ENCODE measurements at places on chromosomes 2 and 18.

DNA sequence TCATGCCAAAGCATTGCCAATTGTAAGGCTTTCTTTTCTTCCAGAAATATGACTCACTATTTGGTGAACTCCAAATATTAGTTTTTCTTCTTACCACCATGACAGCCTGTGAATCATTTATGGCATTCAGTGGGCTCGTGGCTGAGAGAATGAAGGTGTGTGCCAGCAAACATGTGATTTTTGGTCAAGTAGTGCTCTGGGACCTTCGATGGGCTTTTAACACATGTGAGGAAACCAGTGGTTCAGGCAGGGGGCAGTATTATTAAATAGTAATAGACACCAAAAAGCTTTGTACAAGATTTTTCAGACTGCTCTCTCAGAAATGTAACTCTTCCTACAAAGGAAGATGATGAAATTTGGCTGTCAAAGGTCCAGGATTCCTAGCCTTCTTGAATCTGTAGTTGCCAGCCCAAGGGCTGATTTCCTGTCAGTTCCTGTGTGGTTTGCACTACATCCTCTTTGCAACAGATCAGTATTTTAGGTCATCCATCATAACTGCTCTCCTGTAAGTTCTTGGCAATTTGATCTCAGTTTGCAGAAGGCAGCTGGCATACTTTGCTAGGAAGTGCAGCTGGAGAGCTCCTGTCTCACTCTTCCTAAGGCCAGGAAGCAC is 64.3 kb downstream of the BABAM2 start:
- DNase-seq = no peak

GRCh38 chr2:215880970-215881369 is 132.4 kb downstream of the MREG start:
- no peak for DNase-seq

GRCh38 chr2:136248907-136249306 is 131.0 kb upstream of the CXCR4 start:
- no peak for DNase-seq

GRCh38 chr2:236818281-236819045 is 248.8 kb downstream of the ACKR3 start:
- DNase-seq = no peak

DNA sequence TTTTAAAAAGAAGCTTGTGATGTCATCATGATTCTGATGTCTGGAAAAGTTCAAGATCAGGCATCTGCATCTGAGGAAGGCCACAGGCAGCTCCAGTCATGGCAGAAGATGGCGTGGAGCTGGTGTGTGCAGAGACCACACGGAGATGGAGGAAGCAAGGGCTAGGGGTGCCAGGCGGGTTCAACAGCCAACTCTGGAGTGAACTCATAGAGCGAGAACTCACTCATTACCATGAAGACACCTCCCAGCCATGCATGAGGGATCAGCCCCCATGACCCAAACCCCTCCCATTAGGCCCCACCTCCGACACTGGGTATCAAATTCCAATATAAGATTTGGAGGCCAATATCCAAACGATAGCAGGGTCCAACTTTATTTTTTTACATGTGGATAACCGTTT is 61.6 kb downstream of the KCNG2 start:
- no peak for DNase-seq

- DNase-seq = no peak
Observed at GRCh38 chr18:12867441-12868123, 16.5 kb downstream of the PTPN2 start.

GRCh38 chr2:16862471-16862870 is 196.8 kb upstream of the CYRIA start:
- DNase-seq = no peak

DNA sequence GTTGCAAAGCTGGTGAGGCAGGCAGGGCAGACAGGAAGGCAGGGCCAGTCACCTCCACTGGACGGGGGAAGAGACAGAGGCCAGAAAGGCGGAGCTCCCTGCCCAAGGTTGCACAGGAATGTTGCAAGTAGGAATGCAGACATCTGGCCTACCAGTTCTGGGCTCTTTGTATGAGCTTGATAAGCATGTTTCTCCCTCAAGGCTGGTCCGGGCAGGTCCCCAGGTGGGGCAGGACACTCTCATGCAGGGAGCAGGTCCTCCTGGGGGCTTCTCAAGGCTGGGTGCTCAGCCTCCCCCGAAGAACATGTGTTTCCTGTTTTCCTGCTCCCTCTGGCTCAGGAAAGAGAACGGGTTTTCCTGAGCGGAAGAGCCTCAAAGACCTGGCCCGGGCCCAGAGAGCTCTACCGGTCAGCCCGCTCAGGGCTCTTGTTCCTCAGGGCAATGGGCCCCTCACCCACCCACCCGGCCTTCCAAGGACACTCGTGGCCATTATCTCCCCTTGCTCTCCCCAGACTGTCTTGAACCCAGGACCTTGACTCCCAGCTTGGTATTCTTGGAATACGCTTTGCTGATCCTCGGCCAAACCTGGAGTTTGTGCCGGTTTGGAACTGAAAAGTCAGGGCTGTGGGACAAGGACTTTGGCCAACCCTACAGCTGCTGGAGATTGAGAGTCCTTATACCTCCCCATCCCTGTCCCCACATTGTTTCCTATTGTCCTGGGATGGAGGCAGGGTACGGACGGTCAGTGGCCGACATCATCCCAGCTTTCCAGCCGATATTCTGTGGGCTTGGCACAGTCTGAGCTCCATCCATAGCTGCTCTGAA is 87.7 kb upstream of the HAAO start:
- DNase-seq = peak; percentile 49
